ENCODE measurements at places on chromosomes 3 and 15. TPM values are rescaled to one million over a fixed set of nuclear protein-coding genes. Genes with fewer than 3 reads are reported as not detected.

Gene CDCP1
- total RNA-seq: 1.5 TPM

Gene SCN11A
- 0.98 TPM for total RNA-seq

GRCh38 chr3:186236357-186237020 is 125.5 kb downstream of the DGKG start:
- H3K36me3 ChIP-seq: no peaks in the 10 kb centered on the region
- H3K4me1 ChIP-seq: no peaks in the 10 kb centered on the region
- H3K27me3 ChIP-seq: no peaks in the 10 kb centered on the region
- no peak for DNase-seq

DNA sequence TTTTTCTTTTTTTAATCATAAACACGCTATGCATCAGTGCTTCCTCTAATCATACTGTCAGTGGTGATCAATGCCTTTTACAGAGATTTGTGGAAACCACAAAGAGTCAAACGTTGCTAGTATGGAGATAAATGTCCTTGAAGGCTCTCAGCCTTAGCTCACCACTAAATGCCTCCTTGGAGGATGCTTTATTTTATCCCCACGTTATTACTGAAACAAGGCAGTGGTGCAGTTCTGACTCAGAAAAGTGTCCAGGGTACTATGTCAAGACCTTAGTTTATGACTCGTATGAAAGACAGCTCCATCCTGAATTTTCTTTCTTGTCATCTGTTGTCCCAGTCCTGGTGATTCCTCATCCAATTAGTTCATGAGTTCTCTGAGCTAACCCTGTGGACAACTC is 1146.7 kb downstream of the IGSF11 start:
- no peaks in the 10 kb centered on the region for H3K36me3 ChIP-seq
- H3K27ac ChIP-seq: no peak overlapping the region
- H3K4me1 ChIP-seq: no peaks in the 10 kb centered on the region
- H3K27me3 ChIP-seq: no peaks in the 10 kb centered on the region
- no peak for DNase-seq

GRCh38 chr3:5840056-5840455 is 652.5 kb downstream of the EDEM1 start:
- no peak overlapping the region for H3K27ac ChIP-seq
- H3K36me3 ChIP-seq: no peaks in the 10 kb centered on the region
- no peaks in the 10 kb centered on the region for H3K27me3 ChIP-seq
- H3K4me1 ChIP-seq: no peaks in the 10 kb centered on the region
- no peak overlapping the region for H3K4me3 ChIP-seq

All from tibial nerve (tissue), 4 donors.